ENCODE measurements at places on chromosomes 12 and 14. TPM values are rescaled to one million over a fixed set of nuclear protein-coding genes. Genes with fewer than 3 reads are reported as not detected.

Gene DEPDC4
- polyA plus RNA-seq, result 7.2 TPM

Gene ABCD4
- polyA plus RNA-seq, result 150 TPM

Gene SSPN
- polyA plus RNA-seq, result 13.0 TPM

Gene CLEC4C
- 0.23 TPM for polyA plus RNA-seq

Gene PRIMA1
- 1.5 TPM for polyA plus RNA-seq

Gene CCDC177
- polyA plus RNA-seq, result 0.05 TPM

Gene P2RX7
- polyA plus RNA-seq, result 1.0 TPM

Gene FAM234B
- 13.0 TPM for polyA plus RNA-seq

Gene PARP2
- 72.2 TPM for polyA plus RNA-seq

Gene KERA
- polyA plus RNA-seq, result not detected

Gene RFX4
- 0.20 TPM for polyA plus RNA-seq

Gene SDSL
- polyA plus RNA-seq, result 9.0 TPM

Gene SLC41A2
- 6.6 TPM for polyA plus RNA-seq

Gene STRN3
- polyA plus RNA-seq, result 59.5 TPM

Measured in left kidney (tissue), 8 donors.